Astrocyte of the cerebellum (primary cell): ENCODE measurements at places on chromosomes 1 and 21.

- DNase-seq: no peak
These were observed 94.5 kb downstream of the GLIS1 start for GRCh38 chr1:53644496-53644895.

DNA sequence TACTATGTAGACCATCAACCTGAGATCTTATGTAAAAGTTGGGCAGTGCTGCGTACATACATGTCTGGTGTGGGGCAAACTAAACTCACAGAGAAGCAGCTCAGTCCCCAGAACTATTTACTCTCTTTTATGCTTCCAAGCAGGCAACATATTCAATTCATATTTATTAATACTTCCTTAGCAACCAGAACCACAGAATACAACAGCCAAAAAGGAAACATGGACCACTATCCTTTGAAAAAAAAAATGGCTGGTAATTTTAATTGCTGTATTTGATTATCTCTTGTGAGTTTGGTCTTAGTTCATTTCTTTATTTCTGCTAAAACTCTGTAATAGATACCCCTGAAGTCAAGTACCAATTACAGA lies 1.5 kb upstream of the PPP1R15B start:
- no peak for DNase-seq

DNA sequence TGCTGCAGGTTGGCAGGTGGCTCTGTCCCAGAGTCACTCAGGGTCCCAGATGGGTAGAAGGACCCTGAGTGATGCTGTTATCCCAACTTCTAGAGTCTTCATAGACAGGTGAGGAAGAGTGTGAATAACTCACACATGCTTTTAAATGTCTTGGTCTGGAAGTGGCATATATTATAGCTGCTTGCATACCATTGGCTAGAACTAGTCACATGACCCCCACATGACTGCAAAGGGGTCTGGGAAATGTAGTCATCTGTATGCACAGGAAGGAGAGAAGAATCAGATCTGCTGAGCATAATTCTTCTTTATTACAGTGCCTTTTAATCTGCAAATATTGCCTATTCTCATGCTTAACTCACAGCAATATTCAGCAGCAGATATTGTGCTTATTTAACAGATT lies 28.2 kb upstream of the KLHDC7A start:
- no peak for DNase-seq

GRCh38 chr1:12613180-12613579 lies 4.8 kb downstream of the DHRS3 start:
- no peak for DNase-seq

- peak; percentile 95 for DNase-seq
These were observed 4.8 kb downstream of the ENO1 start for GRCh38 chr1:8873506-8874229.

DNA sequence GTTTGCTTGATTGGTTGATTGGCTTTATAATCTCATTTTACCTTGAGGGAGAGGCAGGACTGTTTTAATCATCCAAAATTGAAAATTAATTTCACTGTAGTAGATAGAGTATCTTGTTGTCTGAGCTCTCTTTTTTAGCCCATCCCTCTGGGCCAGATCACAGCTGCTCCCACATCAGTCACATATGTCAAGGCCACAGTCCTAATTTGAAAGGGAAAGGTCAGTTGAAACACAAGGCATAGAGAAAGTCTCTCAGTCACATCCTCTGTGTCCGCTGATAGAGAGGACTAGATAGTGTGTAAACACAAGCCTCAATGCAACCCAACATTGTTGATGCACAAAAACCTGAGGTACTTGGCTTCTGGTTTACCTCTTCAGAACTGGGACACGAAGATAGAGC lies 6.8 kb downstream of the C1orf74 start:
- no peak for DNase-seq

GRCh38 chr1:185355947-185356346 lies 38.9 kb upstream of the IVNS1ABP start:
- no peak for DNase-seq

- no peak for DNase-seq
These were observed 864.3 kb upstream of the ADAMTS5 start for GRCh38 chr21:27831177-27831576.

DNA sequence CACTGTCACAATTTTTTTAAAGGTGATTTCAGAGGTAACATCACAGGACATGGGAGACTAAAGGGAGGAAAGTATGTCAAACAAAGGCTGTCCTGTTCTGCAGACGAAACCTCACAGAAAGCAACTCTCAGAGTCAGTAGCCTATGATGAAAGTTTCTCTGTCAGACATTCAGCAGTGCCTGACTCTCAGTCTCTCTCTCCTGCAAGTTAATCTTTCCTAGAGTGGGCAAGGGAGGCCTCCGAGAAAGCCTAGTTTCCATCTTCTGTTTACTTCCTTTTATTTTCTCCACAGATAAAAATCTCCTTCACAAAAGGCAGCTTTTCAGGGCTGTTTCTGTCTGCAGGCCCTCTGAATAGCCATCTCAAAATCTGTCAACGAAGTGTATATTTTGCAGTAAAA lies 24.9 kb upstream of the FMO2 start:
- DNase-seq: no peak

GRCh38 chr1:36350659-36351226 lies 27.3 kb upstream of the EVA1B start:
- DNase-seq: peak; percentile 45

- DNase-seq: no peak
These were observed 23.2 kb downstream of the AVPR1B start for GRCh38 chr1:206094024-206094423.

- no peak for DNase-seq
These were observed 120.8 kb upstream of the GADD45A start for GRCh38 chr1:67564193-67564592.

- DNase-seq: no peak
These were observed 8.5 kb upstream of the AKNAD1 start for GRCh38 chr1:108865316-108865910.

DNA sequence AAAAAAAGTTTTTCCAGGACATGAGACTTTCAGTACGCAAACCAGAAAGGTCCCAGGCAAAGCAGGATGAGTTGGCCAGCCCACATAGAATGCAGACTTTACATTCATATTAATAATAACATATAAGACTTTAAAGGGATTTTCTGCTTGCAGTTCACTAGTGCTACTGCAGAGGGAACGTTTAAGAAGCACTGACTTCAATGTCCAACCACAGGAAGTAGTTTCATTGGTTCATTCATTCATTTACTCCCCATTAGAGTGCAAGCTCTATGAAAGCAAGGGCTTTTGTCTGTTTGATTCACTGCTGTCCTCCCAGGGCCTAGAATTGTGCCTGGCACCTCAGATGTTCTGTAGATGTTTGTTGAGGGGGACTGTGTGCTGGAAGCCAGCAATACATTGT lies 11.8 kb upstream of the SERINC2 start:
- no peak for DNase-seq

DNA sequence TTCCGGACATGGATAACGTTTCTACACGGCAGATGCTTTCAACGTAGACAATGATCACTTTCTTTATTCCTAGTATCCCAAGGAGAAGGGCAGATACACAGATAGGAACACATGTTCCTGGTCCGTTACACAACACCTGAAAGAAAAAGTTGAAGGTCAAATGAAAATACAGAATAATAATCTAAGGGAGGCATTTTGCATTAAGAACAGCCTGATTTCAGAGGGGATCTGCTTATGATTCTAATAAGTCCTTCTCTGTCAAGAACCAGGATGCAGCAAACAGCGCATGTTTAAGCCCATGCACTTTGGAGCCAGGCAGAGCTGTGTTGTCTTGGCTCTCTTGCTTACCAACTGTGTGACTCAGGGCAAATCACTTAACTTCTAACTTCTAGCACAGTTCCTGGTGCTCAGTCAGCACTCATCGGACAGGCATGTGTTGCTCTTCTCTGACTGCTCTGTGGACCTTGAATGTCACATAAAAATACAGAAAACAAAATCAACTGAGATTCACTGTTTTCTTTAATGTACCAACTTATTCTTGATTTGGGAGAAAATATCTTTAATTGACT lies 56.3 kb upstream of the CNN3 start:
- no peak for DNase-seq

DNA sequence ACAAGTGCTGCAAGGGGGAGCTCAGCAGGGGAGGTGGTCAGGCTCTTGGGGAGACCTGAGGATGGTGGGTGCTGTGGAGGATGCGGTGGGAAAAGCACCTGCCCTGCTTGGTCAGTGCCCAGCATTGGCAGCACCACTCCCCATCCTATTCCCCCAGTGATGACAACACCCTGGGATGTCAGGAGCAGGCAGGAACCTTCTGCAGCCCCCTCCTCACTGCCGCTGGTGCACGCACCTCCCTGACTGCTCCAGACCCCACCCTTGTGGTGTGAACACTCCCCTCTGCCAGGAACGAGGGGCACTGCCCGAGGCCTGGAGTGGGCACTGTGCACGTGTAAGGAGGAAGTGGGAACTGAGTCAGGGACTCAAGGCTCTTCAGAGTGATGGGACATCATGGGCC lies 12.5 kb downstream of the TMPRSS3 start:
- DNase-seq: no peak

- DNase-seq: no peak
These were observed 15.5 kb downstream of the CAMTA1 start for GRCh38 chr1:6800745-6801144.

DNA sequence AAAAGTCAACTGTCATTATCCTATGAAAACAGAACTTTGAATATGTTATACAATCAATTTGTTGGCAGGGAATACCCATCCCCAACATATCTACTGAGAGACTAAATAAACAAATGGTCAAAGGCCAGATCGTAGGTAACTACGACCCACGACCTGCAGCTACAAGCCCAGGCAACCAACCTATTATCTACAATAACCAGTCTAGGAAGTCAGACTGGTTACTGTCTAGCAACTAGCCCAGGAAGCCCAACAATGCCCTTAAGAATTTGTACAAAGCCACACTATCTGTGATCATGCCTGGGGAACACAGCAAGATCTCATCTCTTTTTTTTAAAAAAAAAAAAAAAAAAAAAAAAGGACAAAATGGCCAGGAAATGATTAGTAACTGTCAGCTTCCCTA lies 58.7 kb downstream of the SMYD3 start:
- DNase-seq: no peak

GRCh38 chr1:179870870-179871269 lies 6.7 kb downstream of the TOR1AIP2 start:
- DNase-seq: no peak

GRCh38 chr21:27694667-27695066 lies 727.8 kb upstream of the ADAMTS5 start:
- no peak for DNase-seq

DNA sequence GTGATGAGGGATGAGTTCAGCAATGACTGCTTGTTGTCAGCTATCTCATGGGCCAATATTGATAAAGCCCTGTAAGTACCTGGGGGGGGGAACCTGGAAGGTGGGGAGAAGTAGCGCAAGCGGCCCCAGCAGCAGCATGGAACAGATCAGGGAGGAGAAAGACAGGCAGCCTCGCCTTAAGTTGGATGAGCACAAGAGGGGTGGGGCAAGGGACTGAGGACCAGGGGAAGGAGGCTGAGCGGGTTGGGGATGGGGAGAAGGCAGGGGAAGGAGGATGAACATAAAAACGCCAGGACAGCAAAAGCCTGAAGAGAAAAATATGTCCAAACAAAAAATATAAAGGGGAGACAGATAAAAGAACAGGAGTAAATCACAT lies 70.6 kb downstream of the ALG14 start:
- no peak for DNase-seq

- no peak for DNase-seq
These were observed 1.0 kb upstream of the OR10J4 start for GRCh38 chr1:159430985-159431384.

DNA sequence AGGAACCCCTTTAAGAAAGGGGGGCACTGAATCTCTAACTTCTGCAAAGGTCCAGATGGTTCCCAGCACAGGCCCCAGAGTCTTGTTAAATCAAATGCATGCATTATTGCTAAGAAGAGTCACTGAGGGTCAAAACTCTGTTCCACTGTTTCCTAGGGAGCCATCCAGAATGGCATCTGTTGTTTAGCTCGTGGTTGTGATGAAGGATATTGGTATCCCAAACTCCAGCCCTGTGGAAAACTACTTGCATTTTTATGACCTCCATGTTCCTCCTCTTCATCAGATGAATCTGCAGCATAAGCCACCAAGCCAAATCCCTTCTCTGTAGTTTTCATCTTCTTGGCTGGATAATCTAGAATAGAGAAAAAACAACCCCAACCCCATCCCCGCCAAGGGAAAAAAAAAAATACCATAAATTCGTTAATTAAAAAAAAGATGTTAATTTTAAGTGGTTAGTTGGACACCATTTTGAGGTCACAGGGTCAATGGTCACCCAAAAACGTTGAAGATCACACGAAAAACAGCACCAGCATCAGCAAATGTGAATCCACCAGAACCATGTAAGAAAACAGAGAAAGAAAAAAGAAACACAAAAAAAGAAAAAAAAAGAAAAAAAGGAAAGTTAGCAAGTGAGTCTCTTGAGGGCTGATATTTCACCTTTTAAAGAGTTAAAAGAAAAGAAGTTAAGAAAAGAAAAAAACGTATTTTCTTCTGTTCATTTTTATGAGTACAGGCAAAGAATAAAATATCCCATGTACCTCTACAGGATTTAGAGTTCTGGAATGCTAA lies 3.0 kb upstream of the RIT1 start:
- no peak for DNase-seq
